ENCODE measurements at places on chromosomes 6 and 20.

GRCh38 chr6:109164331-109164730, 69.0 kb downstream of the CEP57L1 start:
- DNase-seq, result no peak

- DNase-seq, result no peak
Observed at GRCh38 chr6:30703821-30704220, 13.0 kb upstream of the NRM start.

DNA sequence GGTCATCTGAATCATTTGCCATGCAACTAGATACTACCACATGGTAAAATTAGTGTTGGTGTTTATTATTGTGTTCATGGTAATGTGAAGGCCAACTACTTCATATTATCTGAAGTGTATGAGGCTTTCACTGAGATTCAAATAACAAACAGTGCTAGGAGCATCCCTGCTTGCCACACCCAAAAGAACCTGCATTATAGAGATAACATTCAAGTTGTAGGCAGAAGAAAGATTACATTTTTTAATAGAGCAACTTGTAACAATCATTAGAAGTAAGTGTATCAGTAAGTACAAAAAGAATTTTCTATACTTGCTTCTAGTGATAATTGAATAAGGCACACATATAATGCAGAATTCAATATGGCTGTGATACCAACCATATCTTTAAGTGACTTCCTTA, 49.8 kb downstream of the BCKDHB start:
- DNase-seq, result no peak

GRCh38 chr6:71482742-71483141, 194.1 kb downstream of the OGFRL1 start:
- no peak for DNase-seq

- DNase-seq, result no peak
Observed at GRCh38 chr6:144248003-144248402, 37.1 kb upstream of the UTRN start.

DNA sequence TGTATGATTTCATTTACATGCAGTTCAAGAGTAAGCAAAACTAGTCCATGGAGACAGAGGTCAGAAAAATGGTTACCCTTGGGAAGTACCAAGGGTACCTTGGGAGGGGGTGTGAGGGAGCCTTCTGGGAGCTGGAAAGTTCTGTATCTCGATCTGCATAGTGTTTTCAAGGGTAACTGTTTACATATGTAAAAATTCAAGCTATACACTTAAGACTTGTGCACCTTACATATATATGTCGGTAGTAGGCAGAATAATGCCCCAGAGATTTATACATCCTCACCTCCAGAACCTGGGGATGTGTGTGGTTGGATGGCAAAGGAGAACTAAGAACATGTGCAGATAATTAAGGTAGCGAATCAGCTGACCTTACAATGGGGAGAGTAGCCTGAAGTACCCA, 31.0 kb downstream of the GABRR2 start:
- no peak for DNase-seq

GRCh38 chr20:25049261-25050060, 8.5 kb downstream of the ACSS1 start:
- no peak for DNase-seq

GRCh38 chr6:65052626-65053025, 654.4 kb downstream of the EYS start:
- no peak for DNase-seq

DNA sequence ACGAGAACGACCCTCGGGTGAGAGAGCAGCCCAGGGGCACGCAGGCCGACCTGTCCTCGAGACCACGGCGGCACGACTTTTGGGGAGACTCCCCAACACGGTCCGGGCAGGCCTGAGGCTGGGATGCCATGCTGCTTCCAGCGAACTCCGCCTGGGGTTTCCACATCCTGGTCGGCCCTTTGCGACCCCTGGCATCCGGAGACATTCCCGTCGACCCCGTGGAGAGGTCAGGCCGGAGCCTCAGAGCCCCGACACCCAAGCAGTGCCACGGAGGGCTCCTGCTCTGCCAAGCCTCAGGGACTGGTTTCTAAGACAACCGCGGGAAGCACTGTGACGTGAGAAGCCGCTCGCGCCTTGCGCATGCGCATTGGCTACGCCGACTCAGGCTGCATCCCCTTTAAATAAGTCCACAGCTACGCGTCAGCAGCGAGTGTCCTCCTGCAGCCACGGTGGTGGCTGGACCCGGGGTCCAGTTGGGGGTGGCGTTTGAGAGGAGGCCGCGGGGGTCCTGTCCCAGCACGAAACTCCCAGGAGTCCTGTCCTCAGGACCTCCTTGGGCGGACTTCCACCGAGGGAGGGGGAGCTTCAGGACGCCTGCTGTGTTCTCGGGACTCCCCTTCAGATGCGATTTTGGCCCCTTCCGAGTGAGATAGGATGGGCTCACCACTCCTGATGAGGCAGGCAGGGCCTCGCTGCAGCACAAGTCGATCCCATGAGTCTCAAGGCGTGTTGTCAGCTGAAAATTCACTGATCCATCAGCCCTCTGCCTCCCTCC, 1089.3 kb upstream of the DEFB115 start:
- no peak for DNase-seq

- no peak for DNase-seq
Observed at GRCh38 chr20:17806739-17807441, 107.1 kb downstream of the BANF2 start.

- no peak for DNase-seq
Observed at GRCh38 chr20:47303736-47304135, 52.8 kb downstream of the ZMYND8 start.

DNA sequence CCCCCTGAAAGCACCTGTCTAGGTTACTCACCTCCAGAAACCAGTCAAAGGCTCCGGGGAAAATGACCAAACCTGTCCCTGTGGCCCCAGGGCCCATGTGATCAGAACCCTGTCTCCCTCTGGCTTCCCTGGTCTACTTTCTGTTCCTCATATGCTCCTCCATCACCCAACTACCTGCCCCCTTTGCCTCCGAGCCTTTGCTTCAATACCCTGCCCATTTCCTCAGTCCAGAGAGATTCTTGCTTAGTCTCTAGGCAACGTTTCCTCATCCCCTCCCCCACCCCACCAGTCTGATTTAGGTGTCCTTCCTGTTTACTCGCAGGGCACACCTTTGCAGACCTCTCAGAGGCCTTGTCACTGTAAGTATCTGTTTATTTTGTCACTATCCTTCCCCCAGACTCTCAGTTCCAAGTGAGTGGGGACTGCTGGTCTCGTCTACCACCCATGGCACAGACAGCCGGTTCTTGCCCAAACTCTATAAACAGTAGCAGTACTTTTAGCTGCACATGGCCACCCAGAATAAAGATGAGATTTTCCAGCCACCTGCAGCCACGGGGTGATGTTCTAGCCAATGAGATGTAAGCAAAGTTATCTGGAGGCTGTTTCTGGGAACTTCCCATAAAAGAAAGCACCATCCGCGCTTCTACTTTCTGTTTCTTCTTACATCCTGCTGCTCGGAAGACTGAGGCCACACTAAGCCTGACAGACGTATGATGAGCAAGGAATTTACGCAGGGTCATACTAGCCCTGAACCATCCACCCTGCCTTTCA, 13.3 kb downstream of the ELOVL5 start:
- DNase-seq, result no peak

DNA sequence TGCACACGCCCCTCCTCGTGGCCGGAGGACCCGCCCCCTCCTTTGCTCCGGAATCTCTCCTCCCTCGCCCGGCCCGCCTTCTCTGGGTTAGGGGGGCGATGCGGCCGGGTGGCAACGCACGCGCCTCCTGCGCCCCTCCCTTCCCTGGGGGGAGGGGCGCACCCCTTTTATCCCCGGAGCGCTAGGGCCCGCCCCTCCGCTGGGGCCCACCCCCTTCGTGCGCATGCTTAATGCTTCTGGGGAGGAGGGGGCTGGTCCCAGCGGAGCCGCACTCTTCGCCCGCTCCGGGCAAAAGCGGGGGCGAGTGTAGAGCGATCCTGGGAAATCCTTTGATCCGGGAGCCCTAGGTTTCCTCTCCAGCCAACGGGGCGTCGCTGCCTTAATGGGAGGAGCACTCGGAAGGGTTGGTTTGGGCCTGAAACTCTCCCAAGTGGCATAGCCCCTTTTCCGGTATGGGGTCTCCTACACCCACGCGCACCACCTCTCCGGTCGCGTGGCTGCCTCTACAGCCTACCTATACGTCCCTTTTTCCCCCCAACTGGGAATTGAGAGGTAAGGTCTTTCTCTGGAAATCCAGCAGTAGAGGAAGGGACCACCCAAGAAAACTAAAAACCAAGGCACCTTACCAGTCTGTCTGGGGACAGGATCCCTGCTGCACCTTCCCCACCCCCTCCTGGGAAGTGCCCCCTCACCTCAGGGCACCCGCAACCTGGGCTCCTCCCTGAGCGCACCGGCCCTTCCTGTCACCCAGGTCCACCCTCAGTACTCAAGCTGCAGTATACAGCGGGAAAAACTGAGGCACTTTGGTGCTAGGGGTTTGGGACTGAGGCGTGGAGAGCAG, 2.1 kb downstream of the SOX12 start:
- DNase-seq, result peak; percentile 67

DNA sequence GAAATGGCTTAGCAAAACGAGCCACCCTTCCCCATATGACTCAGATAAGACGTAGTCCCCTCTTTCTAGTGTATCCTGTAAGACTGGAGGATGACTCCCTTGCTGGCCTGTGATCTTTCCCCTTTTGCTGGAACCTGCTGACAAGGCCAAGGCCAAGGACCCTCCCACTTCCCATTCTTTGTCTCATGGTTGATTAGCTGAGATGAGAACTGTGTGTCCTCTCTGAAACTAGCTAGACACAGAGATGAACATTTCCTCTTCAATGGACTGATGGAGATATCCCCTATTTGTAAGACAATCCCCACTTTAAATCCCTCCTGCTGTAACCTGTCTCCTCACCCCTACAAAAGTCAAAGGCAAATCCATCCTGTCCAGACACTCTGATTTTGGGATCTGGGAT, 33.4 kb upstream of the SCRT2 start:
- no peak for DNase-seq

DNA sequence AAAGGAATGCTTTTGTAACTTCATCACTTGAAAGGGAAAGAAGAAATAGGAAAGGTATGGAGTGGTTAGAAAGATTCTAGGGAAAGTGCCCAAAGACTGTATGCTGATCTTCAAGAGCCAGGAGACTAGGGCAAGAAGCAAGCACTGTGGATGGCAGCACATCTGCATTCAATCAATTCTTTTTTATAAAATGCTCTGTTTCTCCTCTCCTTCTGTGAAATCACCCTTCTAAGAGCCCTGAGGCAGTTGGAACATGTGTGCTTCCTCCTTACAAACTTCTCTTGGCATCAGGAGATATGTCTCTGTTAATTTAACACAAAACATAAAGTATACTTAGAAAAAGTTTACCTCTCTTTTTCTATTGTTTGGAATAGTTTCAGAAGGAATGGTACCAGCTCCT, 1162.2 kb upstream of the GJE1 start:
- DNase-seq, result no peak

GRCh38 chr6:53159558-53159957, 10.9 kb upstream of the GCM1 start:
- DNase-seq, result no peak

GRCh38 chr6:142868917-142869316, 76.1 kb downstream of the HIVEP2 start:
- DNase-seq, result no peak

DNA sequence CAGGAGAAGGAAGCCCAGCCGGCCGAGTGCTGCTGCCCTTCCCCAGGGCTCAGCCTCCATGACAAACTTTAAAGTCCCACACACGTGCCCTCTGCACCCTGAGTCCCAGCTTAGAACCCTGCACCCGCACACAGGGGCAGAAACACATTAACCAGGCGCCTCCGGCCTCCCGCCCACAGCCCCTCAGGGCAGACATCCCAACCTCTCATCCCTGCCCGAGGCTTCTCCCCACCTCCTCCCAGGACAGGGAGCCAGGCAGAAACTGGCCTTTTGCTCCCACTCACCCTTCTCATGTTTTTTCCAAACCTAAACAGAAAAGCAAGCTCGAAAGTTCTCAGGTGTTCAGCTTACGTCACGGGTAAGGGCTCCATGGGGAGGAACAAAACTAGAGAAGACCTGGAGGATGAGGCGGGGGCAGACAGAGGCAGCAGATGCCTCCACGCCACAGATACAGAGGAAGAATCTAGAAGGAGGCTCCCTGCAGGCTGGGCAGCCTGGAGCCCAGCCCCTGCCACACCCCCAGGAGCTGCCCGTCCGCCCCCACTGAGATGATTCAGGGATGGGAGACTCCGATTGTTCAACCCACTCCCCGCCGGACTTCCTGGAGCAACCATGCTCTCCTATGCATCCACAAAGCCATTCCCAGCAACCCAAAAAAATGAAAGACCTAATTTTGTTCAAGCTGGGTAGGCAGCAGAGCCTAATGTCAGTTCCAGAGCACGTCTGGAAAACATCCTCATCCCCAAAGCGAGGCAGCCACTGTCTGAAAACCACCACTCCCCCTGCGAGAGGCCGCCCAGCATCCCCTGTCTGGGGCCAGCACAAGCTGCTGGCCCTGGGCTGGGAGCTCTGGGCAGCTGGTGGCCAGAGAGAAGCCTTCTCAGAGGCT, 8.8 kb downstream of the KCNQ2 start:
- no peak for DNase-seq

GRCh38 chr20:46206992-46207549, 89.0 kb downstream of the CD40 start:
- no peak for DNase-seq

DNA sequence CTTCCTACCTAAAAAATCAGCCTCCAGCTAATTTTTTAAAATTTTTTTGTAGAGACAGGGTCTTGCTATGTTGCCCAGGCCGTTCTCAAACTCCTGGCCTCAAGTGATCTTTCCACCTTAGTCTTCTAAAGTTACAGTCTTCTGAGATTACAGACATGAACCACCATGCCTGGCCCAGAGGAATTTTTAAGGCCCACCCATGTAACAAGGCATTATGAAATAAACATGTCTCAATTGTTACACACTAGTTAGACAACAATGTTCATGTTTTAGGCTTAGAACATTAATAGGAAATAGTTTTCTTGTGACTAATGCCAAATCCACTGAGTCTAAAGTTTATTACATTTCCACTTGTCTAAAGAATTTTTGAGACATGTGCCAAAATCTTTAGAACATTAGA, 221.2 kb downstream of the LAMA2 start:
- DNase-seq, result no peak

DNA sequence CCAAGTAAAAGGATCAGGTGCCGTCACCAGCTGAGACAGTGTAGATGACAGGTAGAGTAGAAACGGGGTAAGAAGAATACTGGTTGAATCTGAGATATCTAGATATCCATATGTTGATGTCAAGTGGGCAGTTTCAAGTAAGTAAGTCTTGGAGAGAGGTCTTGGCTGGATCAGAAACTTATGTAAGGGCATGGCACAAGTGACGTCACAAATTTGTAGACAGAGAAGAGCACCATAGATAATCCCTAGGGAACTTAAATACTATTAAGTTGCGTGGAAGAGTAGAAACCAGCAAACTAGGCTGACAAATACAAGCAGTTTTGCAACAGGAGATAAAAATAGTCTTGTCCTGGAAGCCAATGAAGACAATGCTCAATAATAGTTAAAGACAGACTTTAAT, 123.2 kb downstream of the KHDRBS2 start:
- no peak for DNase-seq

GRCh38 chr6:159461998-159462397, 231.0 kb downstream of the SOD2 start:
- DNase-seq, result no peak

DNA sequence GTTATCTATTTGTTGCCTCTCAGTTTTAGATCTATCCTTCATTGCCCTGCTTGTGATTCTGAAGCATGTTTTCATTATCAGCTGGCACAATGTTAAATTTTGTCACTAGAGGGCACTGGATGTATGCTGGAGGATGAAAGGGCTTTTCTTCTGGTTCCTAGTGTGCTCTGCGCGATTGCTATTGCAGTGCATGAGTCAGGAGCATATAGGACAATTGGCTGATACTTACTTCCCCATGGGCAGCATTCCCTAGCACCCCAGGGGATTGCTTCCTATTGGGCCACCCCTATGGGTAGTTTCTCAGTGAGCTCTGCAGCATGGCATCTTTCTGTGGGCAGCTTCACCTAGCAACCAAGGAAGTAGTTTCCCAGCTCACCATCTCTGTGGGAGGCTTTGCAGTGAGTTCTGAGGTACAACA, 280.3 kb upstream of the SYNCRIP start:
- DNase-seq, result peak; percentile 18

Data from NCI-H1417 treated with DMSO at 0.1 percent for 48 hours (cell line).